PC-3 (cell line): ENCODE measurements at places on chromosomes 2 and 18. TPM values are rescaled to one million over a fixed set of nuclear protein-coding genes. Genes with fewer than 3 reads are reported as not detected.

DNA sequence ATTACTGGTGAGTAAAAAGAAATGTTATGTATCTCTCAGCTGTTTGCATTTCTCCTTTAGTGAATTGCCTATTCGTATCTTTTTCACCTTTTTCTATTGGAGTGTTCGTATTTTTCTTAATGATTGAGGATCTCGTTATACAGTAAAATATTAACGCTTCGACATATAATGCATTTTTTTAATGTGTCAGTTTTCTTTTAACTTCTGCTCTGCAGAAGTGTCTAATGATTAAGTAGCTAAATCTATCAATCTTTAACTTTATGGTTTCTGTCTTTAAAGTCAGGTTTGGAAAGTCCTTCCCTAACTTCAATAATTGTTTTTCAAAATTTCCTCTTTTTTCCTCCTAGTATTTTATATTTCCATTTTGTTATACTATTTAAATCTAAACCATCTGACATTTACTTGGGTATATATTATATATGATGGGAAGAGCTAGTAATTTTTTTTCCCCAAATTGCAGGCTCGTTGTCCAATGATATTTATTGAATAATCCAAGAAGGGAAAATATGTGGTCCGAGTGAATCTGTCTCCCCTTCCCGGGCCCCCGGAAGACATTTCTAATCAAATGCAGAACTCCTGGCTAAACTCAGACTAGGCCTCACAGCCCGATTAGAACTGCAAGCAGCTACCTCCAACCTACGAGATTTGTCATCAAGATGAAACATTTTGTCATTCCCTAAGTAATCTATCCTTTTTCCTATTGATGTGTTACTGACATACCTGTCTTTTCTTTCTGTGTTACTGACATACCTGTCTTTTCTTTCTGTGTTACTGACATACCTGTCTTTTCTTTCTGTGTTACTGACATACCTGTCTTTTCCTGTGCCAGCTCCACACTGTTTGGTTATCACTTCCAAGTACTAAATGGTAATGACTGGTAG is 17.2 kb downstream of the PCBP1 start:
- H3K27ac ChIP-seq: no peak overlapping the region
- DNase-seq: no peak
- no peaks in the 10 kb centered on the region for H3K27me3 ChIP-seq
- no peak overlapping the region for H3K4me3 ChIP-seq
- no peaks in the 10 kb centered on the region for H3K36me3 ChIP-seq

The ICA1L gene
- total RNA-seq: 1.3 and 2.5 TPM in 2 replicates

DNA sequence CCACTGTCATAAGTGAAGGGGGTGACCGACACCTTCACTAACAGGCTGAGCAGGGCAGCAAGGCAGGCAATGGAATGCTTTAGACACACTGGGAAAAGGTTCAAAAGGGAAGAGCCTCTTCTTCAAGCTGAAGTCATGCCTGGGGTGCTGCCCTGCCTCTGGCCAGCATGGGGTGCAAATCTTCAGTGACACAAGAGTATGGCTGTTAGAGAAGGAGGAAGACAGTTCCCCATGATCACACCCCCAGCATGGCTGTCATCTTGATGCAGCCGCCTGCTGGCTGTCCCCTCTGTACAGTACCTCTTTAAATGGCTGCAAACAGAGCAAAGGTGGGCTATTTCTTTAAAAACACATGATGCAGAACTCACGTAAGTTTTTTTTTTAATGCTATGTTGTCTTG is 71.9 kb downstream of the INPP4A start:
- no peak overlapping the region for H3K27ac ChIP-seq
- no peak for DNase-seq
- no peak overlapping the region for H3K4me3 ChIP-seq
- H3K27me3 ChIP-seq: no peaks in the 10 kb centered on the region
- H3K4me1 ChIP-seq: peaks cover 6% of the 10 kb centered on the region; the same call in 1 of the 2 replicates

The GALNT13 gene
- 2.0 and 2.6 TPM in 2 replicates for total RNA-seq

The LRRC30 gene
- total RNA-seq: not detected in 2 replicates

The C2orf80 gene
- not detected in 2 replicates for total RNA-seq

DNA sequence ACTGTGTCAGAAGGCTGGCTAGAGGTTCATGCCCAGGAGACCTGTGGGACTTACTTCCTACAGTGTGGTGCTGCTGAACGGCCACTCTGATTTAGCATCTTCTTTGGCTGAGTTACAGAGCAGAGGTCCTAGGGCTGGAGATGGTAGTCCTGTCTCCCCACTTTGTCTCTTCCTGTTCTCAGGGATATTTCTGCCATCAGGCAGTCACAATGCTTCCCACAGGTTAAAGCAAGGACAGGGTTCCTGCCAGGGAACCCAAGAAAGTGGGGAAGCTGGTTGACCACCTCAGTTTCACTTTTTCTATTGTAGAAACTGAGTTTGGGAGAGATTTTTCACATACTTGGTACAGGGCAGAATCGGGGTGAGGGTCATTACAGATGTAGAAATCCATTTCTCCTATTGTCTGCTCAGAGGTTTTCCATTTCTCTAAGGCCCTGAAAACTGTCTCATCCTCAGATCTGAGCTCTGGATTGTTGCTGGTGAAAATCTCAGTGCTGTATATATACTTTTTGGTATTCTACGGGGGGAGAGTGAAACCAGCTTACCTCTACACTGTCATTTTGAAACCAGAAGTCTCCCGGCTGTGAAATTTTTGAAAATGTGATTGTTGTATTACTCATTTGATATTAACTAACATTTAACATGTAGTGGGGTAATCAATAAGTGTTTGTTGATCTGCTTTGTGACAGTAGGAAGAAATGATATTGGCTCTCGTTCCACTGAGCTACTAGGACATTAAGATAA is 37.0 kb upstream of the MEP1B start:
- no peak overlapping the region for H3K27ac ChIP-seq
- no peak for DNase-seq

- no peaks in the 10 kb centered on the region for H3K27me3 ChIP-seq
- DNase-seq: peak; percentile 35
- no peak overlapping the region for H3K4me3 ChIP-seq
- H3K36me3 ChIP-seq: no peaks in the 10 kb centered on the region
- no peaks in the 10 kb centered on the region for H3K4me1 ChIP-seq
These were observed 203.1 kb downstream of the INSIG2 start for GRCh38 chr2:118291251-118291880.

DNA sequence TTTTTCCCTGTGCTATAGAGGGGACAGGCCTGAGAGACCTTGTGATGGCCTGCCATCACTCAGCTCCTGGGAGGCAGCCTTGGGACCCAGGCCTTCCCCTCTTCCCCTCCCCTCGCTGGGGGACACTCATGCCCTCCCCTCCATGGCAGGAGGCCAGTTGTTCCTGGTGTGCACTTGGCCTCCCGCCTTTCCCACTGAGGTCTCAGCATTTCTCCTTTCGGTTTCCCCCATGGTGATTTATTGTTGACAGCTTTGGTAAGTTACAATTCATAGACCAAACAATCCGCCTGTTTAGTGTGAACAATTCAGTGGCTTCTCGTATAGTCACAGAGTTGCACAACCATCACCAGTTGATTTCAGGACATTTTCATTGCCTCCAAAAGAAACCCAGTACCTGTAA is 10.2 kb upstream of the CNDP1 start:
- H3K4me1 ChIP-seq: no peaks in the 10 kb centered on the region
- DNase-seq: no peak
- 0 out of 2 replicates have a peak, but pooled peaks cover 4% of the 10 kb centered on the region for H3K27me3 ChIP-seq

- peaks cover 3% of the 10 kb centered on the region; the same call in 1 of the 2 replicates for H3K4me1 ChIP-seq
- no peak overlapping the region for H3K27ac ChIP-seq
- H3K36me3 ChIP-seq: no peaks in the 10 kb centered on the region
- no peak overlapping the region for H3K4me3 ChIP-seq
- peak; percentile 9 for DNase-seq
- no peaks in the 10 kb centered on the region for H3K27me3 ChIP-seq
These were observed 9.4 kb downstream of the CTIF start for GRCh38 chr18:48548011-48548771.

GRCh38 chr2:121887513-121888188 is 132.2 kb downstream of the TSN start:
- no peaks in the 10 kb centered on the region for H3K36me3 ChIP-seq
- no peak overlapping the region for H3K27ac ChIP-seq
- no peaks in the 10 kb centered on the region for H3K4me1 ChIP-seq
- H3K4me3 ChIP-seq: no peak overlapping the region
- peaks cover 32% of the 10 kb centered on the region for H3K27me3 ChIP-seq

GRCh38 chr2:19818039-19818438 is 83.7 kb downstream of the TTC32 start:
- no peak overlapping the region for H3K4me3 ChIP-seq
- no peaks in the 10 kb centered on the region for H3K36me3 ChIP-seq
- peaks cover 7% of the 10 kb centered on the region for H3K4me1 ChIP-seq
- H3K27me3 ChIP-seq: no peaks in the 10 kb centered on the region
- no peak for DNase-seq

DNA sequence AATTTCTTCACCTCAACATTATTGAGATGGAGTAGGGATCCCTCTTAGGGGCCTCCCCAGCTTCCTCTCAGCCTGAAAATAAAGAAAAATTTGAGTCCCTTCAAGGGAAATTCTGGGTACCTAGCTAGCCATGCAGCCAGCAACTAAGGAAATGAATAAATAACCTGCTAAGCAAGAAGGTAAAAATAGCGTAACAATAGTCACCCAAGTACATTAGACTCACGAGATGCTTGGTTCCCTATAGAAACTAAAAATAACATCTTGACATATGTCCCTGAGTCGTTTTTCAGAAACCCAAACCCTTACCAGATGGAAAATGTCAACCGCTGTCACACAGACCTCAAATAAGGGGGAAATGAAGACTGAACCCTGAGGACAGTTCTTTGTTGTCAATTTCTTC is 51.9 kb downstream of the CACNB4 start:
- peaks cover 21% of the 10 kb centered on the region; the same call in 1 of the 2 replicates for H3K27me3 ChIP-seq
- no peak overlapping the region for H3K4me3 ChIP-seq
- DNase-seq: no peak
- H3K4me1 ChIP-seq: no peaks in the 10 kb centered on the region
